Astrocyte (in vitro differentiated cells and primary cell): ENCODE measurements at places on chromosomes 7 and 10. TPM values are rescaled to one million over a fixed set of nuclear protein-coding genes. Genes with fewer than 3 reads are reported as not detected.

Gene SYCE1
- 0.23 TPM in 1 of 2 replicates, not detected in the other for total RNA-seq

DNA sequence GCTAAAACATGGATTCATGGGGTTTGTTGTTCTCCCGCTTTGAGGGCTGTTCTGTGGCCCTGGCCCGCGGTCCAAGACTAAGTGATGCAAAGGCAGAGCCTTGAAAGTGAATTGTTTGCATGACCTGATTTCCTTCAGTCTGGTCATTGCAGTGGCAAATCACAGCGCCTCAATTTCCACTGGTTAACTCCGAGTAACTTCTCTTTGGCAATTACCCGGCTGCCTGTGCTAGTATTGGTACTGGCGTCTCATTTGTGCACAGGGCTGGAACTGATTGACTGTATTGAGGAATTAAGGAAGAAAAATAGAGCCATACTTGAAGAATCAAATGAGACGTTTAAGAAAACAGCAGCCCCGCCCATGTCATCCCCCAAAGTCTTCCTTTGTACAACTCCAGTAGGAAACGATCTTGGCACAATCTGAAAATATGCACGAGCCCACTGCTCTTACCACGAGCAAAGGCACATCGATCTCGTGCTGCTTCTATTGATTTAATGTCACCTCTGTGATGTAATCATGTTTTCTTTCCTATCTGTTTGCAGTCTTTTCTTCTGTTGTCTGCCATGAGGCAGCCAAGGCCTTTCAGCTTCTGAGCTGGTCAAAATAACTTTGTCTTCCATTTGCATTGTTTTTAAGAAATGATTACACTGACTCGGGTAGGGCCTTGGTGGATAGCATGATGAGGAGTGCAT is 60.6 kb upstream of the SHH start:
- DNase-seq = no peak

DNA sequence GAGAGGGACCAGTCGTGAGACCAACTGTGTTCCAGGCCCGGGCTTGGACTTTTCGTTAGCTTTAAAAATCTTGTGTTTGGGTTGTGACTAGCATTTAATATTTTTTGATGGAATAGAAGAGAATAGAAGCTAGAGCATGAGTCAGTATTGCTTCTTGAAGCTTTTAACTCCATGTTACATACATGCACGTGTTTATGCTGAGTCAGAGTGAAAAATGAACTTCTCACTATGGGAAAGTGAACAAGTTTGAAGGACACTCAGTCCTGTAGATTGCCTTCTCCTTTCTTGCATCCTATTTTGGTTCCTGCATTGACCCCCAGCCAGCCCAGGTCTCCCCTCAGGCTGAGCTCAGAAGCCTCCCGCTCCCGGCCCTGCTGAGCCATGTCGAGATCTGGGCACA is 31.8 kb downstream of the GHRHR start:
- DNase-seq = peak; percentile 16

DNA sequence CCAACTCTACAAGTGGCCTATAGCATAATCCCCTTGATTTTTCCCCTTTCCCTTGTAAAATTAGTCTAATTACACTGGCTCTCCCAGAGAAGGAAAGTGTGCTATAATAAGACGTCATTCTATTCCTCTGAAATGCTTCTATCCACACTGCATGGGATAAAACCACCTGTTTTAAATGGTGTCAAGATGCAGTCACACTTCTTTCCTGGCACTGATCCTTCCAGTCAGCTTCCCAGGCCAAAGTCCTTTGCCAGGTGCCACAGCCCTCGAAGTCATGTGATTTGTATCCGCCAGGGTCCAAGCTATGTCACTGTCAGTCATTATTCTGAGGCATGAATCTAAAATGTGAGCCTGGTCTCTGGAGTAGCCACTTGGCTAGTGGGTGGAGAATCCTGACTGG is 169.0 kb upstream of the KIAA1217 start:
- DNase-seq = no peak

Gene MSS51
- total RNA-seq = 0.87 and 1.1 TPM in 2 replicates

GRCh38 chr7:192701-193480 is 520 bp downstream of the FAM20C start:
- DNase-seq = no peak

- DNase-seq = peak; percentile 27
Measured at GRCh38 chr10:20858292-20859124, 38.6 kb downstream of the NEBL start.

Gene SH2B2
- 3.4 and 5.6 TPM in 2 replicates for total RNA-seq

DNA sequence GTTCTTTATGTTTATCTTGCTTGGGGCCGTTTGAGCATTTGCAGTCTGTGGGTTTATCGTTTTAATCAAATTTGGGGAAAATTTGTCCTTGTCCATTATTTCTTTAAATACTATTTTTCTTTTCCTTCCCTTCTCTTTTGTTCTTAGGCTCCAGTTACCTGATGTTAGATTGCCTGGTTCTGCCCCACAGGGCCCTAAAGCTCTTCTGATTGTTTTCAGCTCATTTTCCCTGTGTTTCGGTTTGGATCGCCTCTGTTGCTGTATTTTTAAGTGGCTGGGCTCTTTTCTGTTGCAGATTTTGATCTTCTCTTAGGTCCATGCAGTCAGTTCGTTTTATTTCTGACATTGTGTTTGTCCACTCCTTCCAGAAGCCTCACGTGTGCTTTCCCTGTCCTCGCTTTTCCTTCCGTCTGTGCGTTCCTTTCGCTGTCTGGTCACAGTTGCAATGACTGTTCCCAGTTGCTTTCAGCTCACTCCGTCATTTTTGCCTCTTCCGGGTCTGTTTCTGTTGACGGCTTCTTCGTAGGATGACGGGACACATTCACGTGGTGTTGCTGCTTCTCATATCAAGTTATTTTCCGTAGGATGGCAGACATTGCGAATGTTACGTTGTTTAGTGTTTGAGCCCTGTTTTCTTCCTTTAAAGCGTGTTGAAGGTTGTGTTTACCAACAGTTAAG is 111.4 kb downstream of the INPP5A start:
- DNase-seq = no peak

GRCh38 chr7:35463176-35463700 is 209.3 kb upstream of the TBX20 start:
- no peak for DNase-seq

DNA sequence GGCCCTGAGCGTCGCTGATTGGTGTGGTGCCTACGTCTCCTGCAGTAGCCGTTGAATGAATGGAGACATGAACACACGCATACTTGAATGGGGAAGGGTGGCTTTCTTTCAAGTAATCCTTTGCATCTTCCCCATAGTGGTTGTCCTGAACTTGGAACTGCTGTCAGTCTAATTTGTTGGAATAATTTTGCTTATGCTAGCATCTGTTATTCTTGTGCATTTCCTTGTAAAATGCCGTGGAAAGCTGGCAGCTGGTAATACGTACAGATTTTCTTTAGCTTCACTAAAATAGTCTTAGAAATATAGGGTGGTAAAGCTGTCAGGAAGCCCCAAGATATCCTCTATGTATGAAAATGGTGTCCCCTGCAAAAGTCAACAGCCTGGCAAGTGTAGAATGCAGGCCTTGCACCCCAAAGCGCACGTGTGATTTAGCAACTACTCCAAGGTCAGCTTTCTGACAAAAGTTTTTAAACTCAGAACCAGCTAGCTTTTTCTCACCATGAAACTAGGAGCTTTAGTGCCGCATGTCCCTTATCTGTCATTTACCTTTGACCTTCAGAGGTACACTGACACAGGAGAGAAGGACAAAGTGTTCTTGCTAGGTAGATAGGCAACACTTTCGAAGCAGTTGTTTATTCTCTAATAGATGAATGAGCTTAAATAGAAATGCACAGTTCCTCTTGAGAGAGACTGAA is 70.8 kb downstream of the RBM33 start:
- no peak for DNase-seq

DNA sequence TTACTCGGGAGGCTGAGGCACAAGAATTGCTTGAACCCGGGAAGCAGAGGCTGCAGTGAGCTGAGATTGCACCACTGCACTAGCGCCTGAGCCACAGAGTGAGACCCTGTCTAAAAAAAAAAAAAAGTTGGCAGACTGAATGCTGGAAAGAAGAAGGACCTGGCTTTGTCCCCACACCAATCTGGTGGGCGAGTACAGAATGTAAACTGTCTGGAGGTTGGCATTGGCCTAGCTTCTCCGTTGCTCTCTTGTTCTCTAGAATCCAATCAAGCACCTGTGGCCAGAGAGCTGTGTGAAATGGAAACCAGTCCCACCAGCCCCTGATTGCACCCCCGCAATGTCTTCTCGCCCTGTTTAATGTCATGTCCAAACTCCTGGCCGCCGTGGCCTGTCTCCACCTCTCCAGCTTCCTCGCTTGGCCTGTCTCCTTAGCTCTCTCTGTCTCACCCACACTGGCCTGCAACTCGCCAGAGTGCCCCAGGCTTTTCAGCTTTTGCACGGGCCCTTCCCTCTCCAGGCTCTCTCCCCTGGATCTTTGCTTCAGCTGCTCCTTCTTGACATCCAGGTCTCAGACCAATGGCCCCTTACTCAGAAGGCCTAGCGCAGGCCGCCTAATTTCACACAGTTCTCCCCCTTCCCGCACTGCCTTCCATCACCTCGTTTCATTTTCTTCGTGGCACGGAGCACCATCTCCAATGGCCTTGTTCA is 670 bp upstream of the AGK start:
- no peak for DNase-seq

Gene NYAP1
- 2.5 and 2.6 TPM in 2 replicates for total RNA-seq

DNA sequence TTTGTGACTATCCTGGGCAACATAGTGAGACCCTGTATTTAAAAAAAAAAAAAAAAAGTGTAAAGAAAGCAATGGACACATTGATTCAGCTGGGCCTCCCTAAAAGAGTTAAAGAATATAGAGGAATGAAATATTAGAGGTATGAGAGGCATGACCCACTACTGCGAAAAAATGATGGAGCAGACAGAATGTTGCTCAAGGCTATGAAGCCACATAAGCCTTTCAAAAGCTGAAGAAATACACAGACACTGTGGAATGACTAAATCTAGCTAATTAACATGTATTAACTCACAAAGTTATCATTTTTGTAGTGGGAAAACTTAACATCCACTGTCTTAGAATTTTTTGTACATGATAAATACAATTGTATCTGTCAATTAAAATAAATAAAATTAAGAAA is 107.3 kb downstream of the HGF start:
- no peak for DNase-seq

Gene KIAA1549
- 10.3 and 11.1 TPM in 2 replicates for total RNA-seq

Gene DLD
- total RNA-seq = 73.1 and 73.3 TPM in 2 replicates

Gene HGF
- total RNA-seq = not detected in 2 replicates

- DNase-seq = no peak
Measured at GRCh38 chr7:155724327-155725005, 80.0 kb downstream of the RBM33 start.

Gene INMT
- total RNA-seq = 0.09 TPM in 1 of 2 replicates, not detected in the other

DNA sequence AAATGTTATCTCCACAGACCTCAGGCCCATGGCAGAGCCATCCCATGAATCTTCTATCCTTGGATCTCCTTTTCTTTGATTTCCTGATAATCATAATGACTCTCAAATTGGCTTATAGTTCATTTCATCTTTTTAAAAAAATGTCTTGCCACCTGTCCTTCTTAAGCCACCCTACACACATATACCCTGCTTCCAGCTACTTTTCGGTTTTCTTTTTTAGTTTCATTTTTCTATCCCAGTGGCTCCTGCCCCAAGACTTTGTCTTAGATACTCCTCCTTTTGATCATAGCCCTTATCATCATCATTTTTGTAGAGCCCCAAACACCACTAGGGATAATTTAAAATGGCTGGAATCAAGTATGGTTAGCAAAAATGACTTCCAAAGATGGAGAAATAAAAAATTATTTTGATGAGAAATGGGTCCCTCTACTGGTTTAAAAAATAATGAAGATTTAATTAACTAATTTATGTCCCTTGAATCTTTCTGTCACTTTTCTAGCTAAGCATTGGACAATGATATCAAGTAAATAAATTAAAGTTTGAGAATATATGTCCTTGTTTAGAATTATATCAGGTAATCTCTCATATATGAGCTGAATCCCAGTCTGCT is 277.3 kb upstream of the SEMA3D start:
- no peak for DNase-seq

GRCh38 chr7:35699796-35700305 is 4.9 kb upstream of the HERPUD2 start:
- DNase-seq = no peak

DNA sequence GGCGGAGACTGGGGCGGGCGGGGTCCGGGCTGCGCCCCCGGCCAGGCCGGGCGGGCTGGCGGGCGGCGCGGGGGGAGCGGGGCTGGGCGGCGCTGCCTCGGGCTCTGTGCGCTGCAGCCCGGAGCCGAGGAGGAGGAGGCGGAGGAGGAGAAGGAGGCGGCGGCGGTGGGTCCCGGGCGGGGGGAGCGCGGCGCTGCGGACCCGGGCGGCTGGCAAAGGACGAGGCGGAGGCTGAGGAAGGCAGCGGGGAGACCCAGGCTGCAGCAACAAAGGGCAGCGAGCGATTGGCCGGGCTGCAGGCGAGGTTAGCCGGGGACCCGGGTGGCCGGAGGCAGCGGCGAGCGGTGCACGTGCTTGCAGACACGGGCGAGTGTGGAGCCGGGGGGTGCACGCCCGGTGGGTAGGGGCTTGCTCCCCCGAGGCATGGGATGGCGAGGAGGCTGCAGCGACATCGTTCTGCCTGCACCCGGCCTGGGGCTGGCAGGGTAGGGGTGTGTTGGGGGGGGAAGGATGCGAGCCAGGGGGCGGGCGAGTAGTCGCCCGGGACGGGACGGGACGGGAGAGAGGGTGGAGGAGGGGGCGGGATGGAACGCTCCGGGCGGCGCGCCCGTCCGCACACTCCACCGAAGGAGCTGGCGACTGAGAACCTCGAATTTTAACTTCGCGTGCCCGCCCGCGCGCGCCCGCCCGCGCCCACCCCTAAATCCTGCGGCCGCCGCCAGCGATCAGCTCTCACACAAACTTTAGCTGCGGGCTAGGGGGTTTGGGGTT is 844 bp upstream of the KAT6B start:
- DNase-seq = no peak

DNA sequence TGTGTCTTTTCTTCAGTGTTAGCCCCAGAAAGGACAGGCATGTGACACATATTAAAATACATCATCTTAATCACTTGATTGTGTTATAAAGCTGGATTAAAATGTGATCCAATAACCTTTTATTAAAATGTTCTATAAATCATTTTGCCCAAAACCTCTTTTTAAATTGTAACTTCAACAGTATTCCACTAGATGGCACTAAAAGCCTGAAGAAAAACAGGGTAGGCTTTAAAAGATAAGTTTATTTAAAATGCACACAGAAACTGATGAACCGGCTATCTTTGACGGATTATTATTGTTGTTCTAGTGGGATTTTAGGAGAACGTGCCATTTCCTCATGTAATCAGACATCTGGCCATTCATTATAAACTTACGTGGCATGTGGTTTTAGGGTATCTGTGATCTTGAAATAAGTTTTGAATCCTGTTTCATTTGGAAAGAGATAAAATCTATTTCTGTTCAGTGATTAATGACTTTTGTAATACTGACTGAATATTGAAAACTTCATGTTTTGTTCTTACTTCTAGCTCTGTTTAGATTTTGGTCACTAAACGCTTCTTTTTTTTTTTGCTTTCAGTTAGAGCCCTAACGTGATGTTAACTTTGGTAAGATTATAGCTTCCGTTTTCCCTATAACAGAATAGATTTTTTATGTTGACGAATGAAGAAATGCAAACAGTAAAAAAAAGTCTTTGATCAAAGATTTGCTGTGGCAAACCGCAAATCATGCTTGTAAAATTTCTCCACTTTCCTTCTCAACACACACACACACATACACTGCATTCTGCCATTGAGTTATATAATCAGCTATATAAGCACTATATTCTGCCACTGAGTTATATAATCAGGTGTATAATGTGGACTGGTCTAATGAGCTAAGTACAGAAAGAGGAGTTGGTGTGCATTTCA is 13.6 kb downstream of the VPS50 start:
- DNase-seq = peak; percentile 18

- no peak for DNase-seq
Measured at GRCh38 chr7:132423594-132424200, 152.6 kb downstream of the PLXNA4 start.
